NCI-H774 (cell line): ENCODE measurements at places on chromosomes 11 and 22.

DNA sequence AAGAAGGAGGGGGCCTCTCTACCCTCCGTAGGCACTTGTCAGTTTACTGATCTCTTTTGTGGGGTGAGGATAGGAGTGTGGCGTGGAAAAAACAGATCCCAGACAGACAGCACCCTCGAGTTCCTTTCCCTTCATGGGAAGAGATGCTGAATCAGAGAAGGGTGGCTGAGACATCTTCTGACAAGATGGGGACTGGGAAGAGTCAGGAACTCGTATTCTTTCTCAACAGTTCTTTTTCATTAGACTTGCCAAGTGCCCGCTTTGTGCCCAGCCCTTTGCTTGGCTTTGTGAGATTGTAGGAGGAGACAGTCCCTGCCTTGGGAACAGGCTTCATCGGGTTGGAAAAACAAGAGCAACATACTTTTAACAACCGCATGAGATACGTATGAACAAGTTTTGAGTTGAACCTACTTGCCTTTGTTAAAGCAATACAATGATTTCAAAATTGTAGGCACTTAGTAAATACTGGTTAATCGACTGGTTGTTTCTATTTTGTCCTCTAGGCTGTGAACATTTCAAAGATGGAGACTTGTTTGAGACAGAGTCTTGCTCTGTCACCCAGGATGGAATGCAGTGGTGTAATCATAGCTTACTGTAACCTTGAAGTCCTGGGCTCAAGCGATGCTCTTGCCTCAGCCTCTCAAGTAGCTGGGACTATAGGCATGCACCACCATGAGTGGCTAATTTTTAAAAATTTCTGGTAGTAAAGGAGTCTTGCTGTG is 1.1 kb downstream of the RRM1 start:
- peak; percentile 3 for DNase-seq

- peak; percentile 55 for DNase-seq
Measured at GRCh38 chr11:64500176-64501013, 90.6 kb upstream of the SLC22A12 start.

DNA sequence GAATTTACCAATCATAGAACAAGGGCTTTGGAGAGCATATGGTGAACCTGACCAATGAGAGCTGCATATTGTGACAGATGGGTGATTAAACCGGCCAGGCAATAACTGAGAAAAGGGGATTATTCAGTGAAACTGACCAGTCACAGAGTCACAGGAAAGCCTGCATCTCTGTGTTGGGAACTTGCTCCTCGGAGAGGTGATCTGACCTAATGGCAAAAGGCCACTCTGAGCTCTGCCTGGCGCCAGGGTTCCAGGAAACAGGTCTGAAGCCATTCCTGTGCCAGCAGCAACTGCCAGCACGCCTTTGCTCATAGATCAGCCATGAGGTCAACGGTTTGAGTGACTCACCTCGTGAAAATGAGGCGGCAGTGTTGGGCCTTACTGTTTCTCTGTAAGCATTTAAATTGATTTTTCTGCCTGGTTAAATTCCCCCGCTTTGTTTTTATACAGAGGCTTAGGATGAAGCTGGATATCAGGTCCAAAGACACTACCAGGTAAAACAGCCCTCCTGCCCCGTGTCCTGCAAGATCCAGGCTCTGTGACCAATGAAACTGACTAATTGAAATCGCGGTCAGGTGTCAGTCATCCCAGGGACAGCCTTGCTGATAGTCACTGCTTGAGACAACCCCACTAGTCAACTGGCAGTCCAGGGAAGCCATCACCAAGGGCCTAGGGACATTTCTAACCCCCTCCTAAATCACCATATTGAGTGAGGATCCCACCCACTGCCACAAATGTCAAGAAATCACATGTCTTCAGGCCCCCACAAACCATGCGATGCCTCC is 35.8 kb upstream of the MYOD1 start:
- DNase-seq, result no peak

DNA sequence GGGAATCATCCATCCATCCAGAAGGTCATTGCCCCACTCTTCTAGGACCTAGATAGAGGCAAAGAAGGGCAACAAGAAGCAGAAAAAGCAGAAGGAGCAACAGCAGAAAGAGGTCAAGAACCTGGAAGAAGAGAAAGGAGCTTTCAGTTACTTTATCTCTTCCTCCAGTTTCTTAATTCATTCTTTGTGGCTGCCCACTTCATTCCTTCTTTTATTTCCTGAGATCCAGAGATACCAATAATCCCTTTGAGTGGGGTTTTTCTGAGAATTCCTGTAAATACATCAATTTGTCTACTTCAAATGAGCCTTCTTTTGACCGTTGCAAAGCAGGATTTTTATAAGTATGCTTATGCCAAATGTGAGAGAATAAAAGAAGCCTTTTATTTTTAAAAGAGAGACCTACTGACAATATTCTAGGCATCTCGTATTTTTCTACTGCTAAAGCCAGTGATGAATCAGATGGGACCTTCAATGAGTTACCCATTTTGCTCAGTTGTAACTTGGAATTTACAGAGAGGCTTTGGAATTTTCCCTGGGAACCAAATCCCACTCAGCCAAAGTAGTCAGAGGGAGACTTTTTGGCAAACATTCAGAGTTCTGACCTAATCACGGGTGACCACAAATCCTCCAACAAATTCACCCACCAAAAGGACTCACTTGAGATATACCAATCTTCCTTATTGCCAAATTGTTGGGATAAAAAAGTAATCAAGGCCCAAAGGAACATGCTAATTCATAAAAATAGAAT is 54.9 kb downstream of the ZC3H12C start:
- DNase-seq, result no peak

DNA sequence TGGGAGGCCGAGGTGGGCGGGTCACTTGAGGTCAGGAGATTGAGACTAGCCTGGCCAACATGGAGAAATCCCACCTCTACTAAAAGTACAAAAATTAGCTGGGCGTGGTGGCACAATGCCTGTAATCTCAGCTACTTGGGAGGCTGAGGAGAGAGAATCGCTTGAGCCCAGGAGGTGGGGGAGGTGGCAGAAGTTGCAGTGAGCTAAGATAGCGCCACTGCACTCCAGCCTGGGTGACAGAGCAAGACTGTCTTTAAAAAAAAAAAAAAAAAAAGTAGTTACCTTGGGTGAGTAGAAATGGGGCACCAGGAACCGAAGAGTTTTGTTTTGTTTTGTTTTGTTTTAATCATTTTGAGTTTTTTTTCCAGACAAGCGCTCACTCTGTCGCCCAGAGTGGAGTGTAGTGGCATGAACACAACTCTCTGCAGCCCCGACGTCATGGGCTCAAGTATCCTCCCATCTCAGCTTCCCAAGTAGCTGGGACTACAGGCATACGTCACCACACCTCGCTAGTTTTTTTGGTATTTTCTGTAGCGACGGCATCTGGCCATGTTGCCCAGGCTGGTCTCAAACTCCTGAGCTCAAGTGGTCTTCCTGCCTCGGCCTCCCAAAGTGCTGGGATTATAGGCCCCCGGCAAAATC is 15.8 kb downstream of the THAP12 start:
- DNase-seq, result no peak

- no peak for DNase-seq
Measured at GRCh38 chr11:37105427-37105826, 507.4 kb upstream of the RAG2 start.

GRCh38 chr11:118785362-118785761 is 5.6 kb downstream of the DDX6 start:
- DNase-seq, result no peak

DNA sequence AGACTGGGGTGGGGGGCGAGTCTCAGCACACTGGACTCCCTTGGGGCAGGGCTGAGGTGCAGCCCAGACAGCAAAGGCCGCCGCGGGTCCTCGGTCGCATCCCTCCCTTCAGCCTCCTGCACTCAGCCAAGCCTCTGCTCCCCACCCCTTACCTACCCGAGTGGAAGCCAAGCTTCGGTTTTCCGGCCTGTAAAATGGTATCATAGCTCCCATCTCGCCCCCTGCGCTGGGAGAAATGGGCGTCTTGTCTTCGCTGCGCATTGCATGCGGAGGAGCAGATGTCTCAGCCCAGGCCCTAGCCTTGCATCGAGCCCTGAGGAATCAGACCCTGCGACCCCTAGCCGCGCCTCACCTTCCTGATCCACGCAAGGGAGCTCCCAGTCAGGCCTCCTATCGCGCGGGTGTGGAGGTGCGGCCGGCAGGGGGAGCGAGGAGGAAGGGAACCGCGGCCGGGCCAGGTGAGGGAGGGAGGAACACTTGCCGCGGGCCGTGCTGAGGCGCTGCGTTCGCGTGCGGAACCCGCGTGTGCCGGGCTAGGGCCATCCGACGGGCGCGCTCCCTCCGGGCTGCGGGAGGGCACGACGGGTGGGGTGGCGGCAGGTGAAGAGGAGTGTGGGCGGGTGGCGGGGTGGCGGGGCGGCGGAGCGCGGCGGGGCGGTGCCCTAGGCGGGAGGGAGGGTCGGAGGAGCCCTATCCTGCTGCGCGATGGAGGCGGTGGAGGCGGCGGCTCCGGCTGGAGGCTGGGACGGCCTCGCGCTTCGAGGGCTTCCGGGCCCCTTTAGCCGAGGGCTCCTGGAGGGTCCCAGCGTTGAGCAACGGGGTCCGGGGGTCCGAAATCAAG is 4.1 kb upstream of the TBX1 start:
- DNase-seq, result no peak

DNA sequence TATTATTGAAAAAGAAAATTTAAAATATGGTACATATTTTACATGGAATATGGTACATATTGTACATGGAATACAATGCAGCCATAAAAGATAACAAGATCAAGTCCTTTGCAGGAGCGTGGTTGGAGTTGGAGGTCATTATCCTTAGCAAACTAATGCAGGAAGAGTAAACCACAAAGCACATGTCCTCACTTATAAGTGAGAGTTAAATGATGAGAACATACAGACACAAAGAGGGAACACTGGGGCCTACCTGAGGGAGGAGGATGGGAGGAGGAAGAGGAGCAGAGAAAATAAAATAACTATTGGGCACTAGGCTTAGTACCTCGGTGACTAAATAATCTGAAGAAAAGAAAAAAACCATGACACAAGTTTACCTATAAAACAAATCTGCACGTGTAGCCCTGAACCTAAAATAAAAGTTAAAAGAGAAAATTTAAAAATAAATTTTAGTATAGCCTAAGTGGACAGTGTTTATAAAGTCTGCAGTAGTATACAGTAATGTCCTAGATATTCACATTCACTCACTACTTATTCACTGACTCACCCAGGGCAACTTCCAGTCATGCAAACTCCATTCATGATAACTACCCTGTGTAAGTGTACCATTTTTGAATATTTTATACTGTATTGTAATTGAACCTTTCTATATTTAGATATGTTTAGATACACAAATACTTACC is 204.4 kb downstream of the FAM76B start:
- no peak for DNase-seq

DNA sequence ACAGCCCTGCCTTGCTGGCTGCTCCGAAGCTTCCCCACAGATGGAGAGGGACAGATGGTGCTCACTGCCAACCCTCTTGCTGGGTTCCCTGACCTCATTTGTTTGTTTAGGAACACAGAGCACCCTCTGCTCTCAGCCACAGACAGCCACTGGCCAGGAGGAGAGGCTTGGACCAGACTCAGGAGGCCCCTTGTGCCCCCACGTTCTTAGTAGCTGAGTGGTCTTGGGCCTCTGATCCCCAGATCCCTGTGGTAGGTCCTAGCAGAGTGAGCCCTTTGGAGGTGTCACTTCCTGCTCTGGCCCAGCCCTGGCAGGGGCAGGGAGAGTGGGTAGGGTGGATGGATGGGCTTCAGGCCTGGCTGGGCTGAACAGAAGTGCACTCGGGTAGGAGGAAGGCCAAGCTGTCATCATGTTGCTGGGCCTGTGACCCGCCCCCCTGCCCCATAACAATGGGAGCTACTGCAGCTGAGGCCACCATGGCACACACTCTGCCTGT is 84.0 kb downstream of the DHCR7 start:
- no peak for DNase-seq

DNA sequence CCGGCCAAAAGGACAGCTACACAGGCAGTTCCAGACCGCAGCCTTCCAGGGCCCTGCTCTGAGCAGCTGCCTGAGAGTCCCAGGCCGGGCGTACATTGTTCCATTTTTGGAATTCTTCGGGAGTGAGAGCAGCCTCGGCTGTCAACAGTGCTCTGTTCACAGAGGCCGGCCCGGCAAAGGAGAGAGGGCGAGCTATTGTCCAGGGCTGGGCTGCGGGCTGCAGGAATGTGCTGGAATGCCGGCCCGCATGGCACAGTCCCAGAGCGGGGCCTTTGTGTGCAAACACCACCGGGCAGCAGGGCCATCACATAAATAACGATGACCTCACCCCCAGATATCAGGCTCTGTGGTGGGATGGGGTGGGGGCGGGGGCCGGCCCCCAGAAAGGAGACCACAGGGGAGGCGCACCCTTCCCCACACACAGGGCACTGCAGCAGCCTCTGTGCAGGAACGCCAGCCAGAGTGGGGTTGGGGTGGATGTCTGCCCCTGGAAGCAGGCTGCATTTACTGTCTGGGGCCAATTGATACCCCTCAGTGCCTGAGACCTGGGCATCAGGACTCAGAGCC is 15.8 kb downstream of the LINC01488 start:
- no peak for DNase-seq

DNA sequence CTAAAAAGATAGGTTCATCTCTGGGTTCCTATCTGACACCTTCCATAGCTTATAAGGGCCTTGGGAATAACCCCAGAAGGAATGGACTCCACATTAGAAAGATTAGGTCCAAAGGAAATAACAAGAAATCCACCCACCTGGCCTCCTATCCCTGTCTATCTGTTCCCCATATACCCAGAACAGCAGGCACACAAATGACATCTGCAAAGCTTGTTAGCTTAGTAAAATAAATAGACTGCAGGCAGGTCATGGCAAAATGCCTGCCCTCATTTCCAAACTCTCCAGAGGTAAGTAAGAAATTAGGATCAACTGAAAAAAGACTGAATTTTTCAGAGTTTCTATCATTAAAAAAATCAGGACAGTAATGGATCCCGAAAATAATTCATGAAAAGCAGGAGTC is 489.5 kb downstream of the DLG2 start:
- peak; percentile 65 for DNase-seq

DNA sequence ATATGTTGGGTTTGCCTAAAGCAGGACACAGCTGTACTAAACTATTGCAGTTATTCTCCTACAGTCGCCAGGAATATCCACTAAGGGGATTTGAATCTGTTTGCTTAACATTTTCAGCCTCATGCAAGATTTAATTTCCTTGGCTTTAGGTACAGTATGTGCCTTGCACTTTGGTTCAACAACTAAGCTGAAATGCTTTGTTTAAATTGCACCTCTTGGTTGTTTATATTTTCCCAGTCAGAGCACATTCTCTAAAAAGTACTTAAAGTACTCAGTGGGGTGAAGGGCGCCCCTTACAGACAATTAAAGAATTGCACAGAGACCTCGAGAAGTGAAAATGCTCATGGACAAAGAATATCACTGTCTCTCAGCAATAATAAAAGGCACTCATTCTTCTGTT is 107.8 kb upstream of the MTNR1B start:
- no peak for DNase-seq

DNA sequence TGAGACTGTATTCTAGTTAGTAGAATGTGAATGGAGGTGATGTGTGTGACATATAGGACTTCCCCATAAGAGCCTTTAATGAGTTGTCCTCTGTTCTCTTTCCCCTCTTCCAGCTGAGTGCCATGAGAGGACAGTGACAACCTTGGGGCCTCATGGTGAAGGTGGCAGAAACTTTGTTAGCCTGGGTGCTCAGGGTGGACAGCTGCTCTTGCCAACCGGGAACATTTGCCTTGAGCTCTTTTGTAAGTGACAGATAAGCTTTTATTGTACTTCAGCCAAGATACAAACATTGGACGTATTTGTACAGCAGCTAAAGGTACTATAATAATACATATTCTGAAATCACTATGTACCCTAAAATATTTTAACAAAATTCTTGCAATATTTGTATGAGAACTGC is 33.0 kb upstream of the PLET1 start:
- DNase-seq, result no peak

- no peak for DNase-seq
Measured at GRCh38 chr22:24153353-24153752, 27.9 kb upstream of the SUSD2 start.
